ENCODE measurements at places on chromosomes 7 and 10.
A peak's percentile ranks its signal among the peaks of the same experiment; 100 is the strongest.

DNA sequence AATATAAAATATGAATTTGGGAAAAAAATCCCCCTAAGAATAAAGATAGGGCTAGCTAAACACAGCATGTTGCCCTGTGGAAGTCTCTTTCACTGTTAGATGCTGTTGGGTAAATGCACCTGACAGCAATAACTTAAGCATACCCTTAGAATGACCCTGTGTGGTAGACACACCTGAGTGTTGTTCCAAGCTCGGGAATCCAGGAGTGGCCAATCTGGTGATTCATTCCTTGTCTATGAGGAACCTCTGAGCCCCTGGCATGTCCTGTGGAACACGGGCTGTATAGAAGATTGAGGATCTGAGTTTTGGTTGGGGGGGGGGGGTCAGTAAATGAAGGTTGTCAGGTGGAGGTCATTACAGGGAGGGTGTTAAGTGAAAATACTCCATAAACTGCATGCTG lies 730.0 kb upstream of the IGFBP3 start:
- DNase-seq, result no peak

DNA sequence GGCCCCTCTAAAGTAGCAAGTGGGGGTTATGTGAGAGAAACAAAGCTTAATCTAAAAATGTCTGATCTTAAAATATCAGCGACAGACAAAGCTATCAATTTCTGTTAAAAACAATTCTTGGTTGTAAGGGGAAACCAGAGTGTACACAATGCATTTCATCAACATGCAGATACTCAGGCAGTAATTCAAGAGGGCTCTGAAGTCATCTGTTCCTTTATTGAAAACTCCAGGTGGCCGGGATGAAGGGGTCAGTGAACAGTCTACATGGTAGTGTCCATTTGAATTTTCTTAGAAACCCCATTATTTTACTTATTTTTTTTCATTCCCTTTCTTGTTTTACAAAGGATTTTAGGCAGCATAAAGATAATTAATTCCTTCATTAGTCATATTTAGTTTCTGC lies 36.7 kb upstream of the BTBD16 start:
- no peak for DNase-seq

GRCh38 chr10:9792181-9792580 lies 1225.5 kb upstream of the CELF2 start:
- DNase-seq, result no peak

GRCh38 chr10:70925377-70926225 lies 37.2 kb upstream of the PCBD1 start:
- peak; percentile 32 for DNase-seq

DNA sequence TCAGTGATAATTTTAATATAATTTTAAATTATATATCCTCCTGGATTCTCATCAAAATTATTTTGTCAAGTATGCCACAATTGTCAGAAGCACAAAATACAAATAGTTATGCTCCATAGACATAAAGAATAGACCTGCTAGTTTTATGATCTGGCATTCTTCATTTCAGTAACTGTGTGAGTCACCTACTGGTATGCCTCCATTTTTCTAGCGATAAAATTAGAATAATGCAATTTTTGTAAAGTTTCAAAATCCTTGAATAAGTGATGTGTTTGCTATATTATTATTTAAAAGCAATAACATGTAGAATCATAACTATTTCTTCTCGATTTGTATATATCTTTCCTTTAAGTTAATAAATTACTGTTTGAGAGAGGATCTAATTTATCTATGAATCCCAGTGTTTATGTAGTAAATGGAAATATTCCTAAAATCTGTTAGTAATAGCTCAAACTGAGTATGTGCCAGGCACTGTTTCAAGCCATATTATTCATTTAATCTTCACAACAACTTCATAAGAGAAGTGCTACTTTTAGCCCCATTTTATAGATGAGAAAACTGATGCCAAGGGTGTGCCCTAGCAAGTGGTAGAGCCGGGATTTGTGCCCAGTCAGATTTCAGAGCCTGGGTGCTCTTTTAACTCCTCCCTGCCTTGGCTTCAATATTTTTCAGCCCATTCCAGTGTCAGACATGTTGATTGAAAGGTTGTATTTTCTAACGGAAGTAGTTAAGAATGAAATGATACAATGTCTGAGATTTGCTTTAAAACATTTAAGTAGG lies 38.4 kb downstream of the NET1 start:
- no peak for DNase-seq

DNA sequence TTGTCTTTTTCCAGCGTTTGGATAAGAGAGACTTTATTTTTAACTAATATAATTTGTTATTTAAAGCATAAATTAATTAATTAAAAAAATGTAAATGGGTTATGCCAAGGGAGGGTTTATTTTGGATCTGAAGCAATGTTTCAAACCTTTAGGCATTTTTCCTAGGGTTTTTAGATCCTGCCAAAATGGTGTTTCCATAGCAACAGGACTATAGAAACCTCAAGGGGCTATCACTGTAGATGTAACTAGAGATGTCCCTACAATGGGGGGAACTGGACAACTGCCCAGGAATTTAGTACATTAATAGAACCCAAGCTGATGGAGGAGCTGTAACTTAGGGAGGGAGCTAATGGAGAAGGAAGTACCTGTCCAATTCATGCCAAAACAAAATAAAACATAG lies 57.3 kb downstream of the SLC39A12 start:
- no peak for DNase-seq

GRCh38 chr7:69781412-69781846 lies 183.2 kb downstream of the AUTS2 start:
- DNase-seq, result no peak

- DNase-seq, result no peak
Observed at GRCh38 chr7:31883761-31884164, 186.4 kb downstream of the PDE1C start.

DNA sequence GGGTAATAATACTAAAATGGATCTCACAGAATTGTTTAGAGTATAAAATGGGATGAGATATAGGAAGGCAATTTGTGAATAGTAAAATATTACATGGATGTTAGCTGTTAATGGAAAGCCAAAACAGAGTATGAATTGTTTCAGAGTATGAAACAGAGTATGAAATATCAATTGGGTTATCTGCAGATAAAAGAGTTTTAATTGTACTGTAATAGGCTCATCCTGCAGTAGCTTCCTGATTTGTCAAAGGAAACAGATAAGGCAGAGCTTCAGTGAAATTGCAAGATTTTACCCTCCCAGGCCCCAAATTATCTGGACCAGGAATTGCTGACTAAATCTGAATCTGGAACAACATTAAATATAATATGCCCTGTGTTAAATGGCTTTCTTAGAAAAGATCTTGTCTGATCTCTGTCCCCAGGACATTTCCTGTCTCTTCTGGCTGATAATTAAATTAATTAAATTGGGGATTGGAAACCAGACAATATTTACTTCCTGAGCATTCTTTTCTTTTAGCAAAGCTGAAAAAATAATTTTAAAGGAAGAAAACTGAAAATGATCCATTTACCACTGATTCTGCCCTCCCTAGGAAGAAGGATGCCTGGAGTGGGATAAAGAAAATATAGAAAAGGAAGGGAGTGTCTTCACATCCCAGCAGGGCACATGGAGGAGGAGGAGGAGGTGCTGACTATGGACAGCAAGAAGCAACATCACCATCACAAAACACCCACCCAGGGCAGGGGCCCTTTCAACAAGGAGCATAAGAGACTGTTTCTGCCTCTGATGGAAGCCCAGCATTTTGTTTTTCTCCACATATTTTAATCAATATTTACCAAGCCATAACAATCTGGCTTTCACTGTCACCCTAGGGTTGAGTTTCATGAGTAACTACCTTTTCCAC lies 18.5 kb downstream of the PTN start:
- no peak for DNase-seq

DNA sequence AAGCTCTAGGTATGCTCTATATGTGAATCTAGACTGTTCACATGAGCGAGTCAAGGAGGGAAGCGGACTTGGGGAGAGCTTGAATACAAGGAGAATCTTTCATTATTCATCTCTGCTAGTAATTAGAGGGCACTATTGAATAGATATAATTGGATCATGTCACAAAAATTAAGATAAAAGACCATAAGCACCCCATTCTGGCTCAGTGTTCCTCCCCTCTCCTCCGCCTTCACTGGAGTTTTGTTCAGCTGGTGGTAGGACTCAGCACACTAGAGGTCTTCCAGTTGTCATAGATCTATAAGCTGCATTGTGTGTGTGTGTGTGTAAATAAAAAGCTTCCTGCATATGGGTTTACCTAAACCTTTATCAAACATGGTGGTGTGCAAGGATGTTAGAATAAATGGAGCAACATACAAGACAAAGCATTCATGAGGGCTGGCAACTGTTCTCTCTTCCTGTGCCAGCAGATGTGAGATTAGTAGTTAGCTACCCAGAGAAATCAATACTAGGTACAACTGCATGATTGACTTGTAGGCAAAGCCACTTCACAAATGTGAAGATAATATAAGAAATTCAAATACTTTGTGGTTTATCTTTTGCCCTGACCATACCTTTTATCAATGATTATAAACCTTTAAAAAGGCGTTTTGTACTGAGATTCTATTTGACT lies 142.6 kb downstream of the CREB5 start:
- DNase-seq, result no peak

GRCh38 chr10:97121041-97121440 lies 64.7 kb downstream of the SLIT1 start:
- DNase-seq, result no peak

- DNase-seq, result no peak
Observed at GRCh38 chr7:6338551-6339274, 66.3 kb upstream of the CYTH3 start.

DNA sequence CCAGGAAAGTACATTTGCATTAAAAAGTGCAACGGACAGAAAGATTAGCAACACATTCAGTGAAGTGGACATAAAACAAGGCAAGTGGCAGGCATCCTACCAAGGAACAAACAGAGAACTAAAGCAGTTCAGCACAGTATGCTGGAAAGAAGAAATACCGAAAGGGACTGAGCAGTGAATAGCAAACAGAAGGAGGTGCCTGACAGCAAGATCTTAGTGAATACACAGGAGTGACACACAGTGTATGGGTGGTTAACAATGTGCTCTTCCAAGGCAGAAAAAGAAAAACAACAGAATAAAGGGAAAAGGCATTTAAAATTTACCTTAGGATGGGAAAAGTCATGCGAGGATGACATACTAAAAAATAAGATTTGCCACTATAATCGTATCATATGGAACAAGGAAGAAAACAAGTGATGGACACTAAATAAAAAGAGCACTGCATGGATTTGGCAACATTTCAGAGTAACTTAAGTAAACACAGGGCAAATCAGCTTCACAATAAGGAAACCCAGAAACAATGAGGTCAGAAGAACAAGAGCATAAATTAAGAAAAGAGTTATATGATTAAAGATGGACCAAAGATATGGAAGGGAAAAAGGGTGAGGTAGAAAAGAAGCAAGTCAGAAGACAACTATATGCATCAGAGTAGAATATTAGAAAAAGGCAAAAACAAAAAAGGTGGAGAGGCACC lies 29.5 kb downstream of the MEST start:
- no peak for DNase-seq

DNA sequence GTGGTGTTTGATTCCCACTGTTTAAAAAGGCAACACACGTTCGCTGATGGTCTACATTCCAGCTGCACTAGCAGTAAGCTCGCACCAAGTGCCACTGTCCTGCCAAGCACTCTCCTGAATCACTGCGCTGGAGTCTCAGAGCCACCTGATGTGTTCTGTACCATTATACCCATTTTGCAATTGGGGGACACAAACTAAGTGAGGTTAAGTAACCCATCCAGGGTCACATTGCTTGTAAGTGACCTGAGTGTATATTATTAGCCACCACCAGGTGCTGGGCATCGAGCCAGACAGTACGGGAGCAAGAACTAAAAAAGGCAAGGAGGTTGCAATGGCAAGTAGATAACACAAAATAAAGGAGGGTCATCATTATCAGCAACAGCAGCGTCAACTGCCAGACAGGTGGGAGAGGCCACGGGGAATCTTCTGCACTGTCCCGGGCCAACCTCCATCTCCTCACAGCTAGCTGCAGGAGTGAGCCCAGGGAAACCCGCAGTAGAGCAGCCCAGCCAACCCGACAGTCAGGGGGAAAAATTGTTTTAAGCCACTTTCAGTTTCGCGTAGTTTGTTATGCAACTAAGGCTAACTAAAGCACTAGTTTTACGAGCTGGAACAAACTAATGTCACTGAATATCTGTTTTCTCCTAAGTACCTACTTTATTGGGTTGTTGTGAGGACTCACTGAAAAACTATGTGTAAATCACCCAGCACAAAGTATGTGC lies 712 bp upstream of the CPVL start:
- DNase-seq, result no peak

DNA sequence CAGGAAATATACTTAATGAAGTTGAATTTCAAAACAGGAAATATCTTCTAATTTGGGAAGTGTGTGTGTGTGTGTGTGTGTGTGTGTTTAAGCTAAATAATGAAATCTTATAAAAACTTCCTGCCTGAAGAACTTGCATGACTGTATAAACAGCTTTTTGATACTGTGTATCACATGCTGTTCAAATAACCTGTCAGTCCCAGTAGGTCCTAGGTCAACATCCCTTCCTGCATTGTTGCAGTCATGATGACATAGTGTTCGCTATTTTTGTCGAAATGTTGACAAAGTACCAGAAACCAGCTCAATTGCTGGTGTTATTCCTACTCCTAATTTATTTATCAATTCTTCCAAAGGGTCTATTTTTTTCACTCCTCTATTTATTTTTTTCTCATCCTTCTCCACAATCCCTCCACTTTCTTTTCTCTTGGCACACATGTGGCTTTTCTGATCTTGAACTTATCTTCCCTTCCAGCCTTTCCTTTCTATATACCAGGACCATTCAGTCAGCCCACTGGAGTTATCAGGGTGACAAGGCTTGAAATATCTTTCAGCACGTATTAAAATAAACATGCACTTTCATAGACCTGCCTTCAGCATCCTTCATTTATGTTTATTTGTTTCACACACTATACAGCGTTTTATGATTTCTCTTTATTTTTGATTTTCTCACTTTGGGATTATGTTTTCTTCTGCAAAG lies 115.8 kb downstream of the PLXDC2 start:
- DNase-seq, result no peak

GRCh38 chr7:46285878-46286277 lies 364.8 kb upstream of the IGFBP3 start:
- no peak for DNase-seq

GRCh38 chr10:1589257-1589656 lies 148.1 kb downstream of the ADARB2 start:
- no peak for DNase-seq

DNA sequence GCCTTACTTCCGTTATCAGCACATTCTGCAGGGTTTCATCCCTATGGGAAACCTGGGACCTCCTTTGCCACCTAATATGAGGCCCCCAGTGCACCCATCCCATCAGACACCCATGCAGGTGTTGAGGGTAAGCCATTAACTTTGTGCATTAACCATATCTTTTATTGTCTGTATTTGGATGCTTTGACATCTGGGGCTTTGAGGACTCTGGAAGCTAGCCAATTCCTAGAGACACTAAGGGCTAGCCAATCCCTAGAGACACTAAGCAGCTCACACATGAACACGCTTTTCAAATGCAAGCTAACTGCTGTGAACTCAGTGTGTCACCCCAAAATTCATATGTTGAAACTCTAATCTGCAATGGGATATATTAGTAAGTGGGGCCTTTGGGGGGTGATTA lies 272.5 kb upstream of the COBL start:
- DNase-seq, result no peak
